ENCODE measurements at places on chromosomes 1 and 21.
A peak's percentile ranks its signal among the peaks of the same experiment; 100 is the strongest.

DNA sequence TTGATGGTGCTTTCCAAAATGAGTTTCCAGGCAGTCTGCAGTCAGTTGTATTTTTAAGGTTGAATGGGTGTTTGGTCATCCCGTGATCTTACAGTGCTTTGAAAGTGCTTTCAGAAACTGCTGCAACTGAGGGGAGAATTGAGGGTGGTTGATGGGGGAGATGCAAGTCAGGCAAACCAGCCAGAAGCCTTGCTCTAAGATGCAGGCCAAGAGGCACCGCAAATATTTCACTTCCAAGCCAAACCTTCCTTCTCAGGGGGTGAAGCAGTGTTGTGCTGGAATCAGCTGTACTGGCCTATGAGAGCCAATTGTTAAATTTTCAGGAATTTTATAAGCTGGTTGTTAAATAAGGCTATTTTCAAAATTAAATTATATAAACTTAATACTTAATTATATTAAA, 151.6 kb downstream of the KCNJ6 start:
- no peak for DNase-seq

GRCh38 chr21:14917762-14918161, 147.0 kb downstream of the NRIP1 start:
- DNase-seq: no peak

DNA sequence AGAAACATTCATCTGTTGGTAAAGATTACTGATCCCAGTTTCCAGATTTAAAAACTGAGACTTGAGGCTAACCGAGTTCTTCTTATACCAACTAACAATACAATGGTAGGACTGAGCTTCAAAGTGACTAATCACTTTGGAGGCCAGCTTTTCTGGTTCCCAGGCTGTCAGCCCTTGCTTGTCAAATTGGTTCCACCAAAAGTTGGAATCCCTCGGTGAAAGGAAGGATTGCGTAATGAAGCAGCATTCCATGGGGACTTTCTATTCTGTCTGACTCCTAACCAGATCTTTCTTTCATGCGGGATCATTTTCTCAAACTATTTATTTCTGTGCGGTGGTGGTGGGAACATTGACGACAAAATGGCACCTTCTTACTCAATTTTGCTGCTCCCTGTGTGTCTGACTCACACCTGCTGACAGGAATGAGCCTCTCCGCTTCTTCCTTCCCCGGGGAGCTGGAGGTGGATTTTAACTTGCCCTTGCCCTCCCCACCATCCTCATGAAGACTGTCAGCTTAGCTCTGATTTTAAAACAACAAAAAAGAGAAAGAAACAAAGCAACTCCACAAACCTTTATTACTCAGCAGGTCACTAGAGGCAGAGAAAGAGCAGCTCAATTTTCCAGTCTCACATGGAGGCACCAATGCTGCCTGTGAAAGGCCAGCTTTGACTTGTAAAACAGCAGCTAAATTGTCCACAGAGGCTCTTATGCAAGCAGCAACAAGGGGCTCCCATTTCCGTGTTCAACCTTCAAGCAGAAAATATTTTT, 32.9 kb upstream of the RASAL2 start:
- no peak for DNase-seq

DNA sequence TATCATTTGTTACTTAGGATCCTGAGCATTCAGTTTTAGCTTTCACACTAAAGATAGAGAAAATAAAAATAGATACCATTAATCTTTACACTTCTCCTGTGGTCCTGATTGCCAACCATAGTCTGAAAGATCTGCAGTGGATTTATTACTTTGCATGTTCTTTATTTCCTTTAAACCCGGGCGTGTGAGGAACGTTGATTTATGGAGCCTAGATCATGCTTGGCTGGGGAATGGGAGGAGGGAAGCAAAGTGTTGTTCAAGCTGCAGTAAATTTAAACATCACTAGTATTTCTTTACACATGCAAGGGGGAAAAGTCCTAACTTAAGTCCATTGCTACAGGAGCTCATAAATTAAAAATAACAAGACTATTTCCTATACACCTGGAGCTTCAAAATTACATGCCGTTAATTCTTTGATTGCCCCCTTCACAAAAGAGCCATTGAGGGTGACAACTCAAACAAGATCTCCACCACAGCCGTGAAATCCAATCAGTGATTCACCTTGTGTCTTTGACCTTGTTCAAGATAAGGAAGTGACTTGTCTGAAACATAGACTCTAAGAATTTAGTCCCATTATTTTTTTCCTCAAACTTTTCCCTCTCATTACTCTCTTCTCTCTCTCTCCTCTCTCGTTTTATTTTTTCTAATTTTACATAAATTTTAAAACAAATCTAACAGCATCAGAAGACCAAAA, 282.7 kb downstream of the KIF26B start:
- DNase-seq: no peak

- DNase-seq: no peak
Observed at GRCh38 chr1:10168912-10169514, 41.4 kb upstream of the KIF1B start.

DNA sequence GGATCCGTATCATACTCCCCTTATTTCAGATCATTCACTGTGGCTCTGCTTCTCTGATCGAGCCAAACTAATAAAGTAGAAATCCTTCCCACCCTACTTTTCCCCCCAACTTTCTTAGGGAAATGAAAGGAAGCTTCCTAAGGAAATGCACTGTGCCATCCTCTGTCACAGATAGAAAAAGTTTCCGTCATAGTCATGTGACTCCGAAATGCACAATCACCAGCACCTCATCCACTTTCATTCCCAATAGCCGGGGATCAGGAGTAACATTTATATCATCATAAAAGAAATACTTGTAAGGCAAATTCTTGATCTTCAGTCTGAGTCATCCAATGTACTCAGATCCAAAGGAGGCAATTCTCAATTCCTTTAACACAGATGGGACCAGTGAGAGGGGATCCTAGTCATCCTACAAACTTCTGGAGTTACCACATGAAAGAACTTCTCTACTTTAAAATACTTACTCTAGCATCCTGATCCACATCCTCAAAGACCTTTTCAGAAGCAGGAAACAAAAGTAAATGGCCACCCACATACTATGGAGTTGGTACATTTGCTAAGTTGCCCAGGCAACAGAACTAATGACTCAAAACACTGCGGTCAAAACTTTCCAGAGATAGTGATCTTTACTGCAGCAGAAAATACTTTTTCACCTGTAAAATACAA, 97.8 kb upstream of the ZC3H11B start:
- no peak for DNase-seq

- no peak for DNase-seq
Observed at GRCh38 chr1:15618655-15619525, 1.6 kb downstream of the DDI2 start.

DNA sequence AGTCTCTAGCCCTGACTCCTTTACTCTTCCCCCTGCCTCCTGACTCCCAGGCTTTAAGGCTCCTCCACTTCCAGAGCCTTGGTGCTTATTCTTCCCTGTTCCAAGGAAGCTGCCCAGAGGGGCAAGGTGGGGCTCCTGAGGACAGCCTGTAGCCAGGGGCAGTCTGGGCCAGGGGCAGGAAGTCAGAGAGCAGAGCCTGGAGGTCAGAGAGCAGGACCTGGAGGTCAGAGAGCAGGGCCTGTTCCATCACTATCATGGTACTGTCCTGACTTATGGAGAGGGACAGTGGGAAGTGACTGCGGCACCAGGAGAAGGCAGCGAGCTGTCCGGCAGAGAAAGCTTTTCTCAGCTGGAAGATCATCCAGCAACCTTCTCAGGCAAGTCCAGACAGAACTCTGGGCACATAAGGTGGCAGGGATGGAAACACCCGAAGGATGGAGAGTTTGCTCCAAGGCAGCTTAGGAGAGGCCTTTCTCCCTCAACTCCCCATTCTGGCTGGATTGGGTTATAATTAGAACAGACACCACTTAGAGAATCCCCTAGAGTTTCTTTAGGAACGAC, 25.0 kb downstream of the PLXNA2 start:
- DNase-seq: no peak

GRCh38 chr1:54819733-54820132, 18.6 kb upstream of the TTC22 start:
- no peak for DNase-seq

- no peak for DNase-seq
Observed at GRCh38 chr1:218572050-218572449, 226.9 kb downstream of the TGFB2 start.

- no peak for DNase-seq
Observed at GRCh38 chr1:92464588-92465255, 22.0 kb downstream of the GFI1 start.

DNA sequence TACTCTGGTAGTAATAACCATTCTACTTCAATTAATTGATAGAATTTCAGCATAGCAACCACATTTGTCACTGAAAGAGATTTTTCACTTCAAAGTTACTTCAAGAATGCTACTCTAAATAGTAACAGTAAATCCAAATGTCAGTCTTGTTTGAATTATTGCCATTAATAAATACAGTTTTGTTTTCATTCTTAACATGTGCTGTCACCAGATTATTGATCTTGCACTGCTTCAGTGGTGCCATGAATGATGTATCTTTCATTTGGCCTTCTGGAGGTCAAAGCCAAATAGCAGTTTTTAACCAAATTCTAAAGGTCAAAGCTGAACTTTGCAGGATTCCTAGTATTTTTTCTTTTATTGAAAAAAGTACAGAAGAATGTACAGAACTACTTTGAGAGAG, 199.5 kb downstream of the PATJ start:
- DNase-seq: no peak

DNA sequence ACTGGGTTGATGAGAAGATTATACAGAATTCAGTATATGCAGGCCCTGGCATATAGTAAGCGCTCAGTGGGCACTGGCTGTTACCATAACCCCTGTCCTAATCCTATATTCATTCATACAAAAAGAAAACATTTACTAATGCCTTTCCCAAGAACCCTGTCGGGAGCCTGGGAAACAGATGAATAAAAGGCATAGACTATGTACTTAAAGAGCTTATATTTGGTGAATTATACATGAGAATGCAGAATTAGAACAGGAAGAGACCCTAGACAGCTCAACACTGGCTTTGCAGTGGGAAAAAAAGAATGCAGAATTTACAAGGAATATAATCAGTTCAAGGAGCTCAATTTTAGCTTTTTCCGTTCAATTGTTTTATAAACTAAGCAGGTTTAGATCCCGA, 10.9 kb downstream of the AK2 start:
- no peak for DNase-seq

DNA sequence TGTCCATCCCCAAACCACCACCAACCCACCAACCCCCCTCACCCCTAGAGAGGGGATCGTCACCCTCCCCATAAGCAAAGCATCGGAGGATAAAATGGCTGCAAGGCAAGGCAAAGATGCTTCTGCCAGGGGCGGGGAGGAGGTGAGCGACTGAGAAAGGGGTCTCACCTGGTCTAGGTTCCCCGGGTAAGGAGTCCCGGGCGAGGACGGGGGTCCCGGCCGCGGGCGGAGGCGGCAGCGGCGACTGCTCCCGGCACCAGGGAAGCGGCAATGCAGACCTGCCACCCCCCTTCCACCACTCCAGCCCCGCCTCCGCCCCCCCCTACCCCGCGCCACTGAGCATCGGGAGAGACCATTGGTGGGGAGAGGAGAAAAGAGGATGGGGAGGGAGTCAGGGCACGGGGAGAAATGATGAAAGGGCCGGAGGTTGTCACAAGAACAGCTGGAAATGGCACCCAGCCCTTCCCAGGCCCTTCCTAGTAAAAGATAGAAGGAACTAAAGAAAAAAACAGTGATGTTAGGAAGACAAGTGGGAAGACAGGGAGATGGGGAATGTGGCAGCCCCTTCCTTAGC, at the start of gene SV2A:
Gene SV2A, minus strand, starts transcription at position 274 of the 574 bp plus-strand sequence. CDS start 4,004 bp downstream, outside the sequence.
- peak; percentile 84 for DNase-seq

DNA sequence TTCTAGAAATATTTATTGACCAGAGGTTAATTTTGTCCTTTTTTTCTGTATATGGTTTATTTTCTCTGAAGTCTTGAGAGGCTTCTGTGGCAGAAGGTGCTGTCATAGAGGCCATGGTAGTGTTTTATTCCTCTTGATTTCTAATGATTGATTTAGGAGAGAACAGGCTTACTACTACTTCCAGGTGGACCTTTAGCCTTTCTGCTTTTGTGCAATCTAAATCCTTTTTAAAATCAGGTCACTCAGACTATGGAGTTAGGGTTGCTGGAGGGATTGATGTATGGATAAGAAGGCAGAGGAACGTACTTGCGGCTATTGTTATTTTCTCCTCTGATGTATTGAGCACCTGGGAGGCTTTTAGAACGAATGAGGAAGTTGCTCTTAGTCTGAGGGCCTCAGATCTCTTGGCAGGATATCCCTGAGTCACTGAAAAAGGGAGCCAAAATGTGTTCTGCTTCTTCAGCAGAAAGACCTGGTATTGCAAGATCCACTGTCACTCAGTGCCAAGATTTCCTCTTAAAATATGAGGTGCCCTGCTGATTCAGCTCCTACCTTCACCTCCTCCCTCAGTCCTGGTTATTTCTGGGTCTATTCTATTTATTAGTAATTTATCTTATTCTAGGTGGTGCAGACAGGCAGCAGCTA, 277.4 kb downstream of the ZNF648 start:
- peak; percentile 52 for DNase-seq

- no peak for DNase-seq
Observed at GRCh38 chr1:85359874-85360721, 83.7 kb upstream of the BCL10 start.

DNA sequence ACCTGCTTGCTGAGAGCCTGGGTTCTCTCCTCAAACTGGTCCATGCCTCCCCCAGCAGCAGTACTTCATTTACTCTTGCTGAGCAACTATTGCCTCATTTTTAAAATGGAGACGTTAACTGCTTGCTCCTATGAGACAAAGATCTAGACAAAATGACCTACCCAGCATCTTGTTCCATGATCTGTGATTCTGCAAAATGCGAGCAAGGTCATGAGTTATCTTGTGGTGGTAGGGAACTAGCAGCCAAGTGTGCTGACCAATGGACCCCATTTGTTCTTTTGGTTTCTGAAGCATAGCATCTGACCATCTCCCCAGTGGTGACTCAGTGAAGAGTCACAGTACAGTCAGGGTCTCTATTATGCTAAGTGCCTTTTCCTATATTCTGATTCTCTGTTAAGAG, 40.4 kb downstream of the TBX15 start:
- DNase-seq: no peak

- no peak for DNase-seq
Observed at GRCh38 chr1:16162163-16162822, 6.4 kb upstream of the EPHA2 start.

GRCh38 chr1:235101558-235102258, 26.9 kb downstream of the TOMM20 start:
- no peak for DNase-seq

GRCh38 chr1:49226758-49227157, 450.1 kb upstream of the BEND5 start:
- no peak for DNase-seq

GRCh38 chr1:165463978-165464377, 19.1 kb upstream of the RXRG start:
- DNase-seq: no peak

DNA sequence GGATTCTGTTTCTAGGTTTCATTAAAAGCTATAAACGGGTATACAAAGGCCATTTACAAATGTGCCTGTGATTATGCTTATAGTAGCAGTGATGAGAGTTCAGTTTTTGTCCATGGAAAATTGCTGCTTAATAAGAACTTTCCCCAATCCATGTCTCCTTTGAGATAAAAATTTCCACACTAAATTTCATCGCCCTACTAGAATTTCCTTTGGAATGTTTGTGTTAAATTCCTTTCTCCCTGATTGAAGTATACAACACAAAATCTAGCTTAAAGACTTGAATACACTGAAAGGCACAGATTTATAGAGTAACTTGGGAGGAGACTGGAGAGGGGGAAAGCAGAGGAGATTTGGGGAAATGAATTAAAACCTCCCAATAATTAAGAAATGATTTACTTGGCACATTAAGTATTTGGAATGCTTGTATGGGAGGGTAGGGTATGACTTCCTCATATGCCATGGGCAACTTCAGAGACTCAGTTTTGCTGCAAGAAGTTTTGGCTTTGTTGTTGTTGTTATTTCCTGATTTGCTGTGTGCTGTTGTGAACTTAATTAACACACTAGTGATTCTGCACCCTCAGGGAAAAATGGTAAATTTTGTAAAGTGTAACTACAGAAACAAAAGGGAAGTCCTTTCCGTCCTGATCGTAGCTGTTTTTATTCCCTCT, 157.6 kb upstream of the LMO4 start:
- no peak for DNase-seq
